ENCODE measurements at places on chromosomes 12 and 14.

GRCh38 chr12:79071498-79071897, 206.9 kb downstream of the SYT1 start:
- no peak for DNase-seq

- no peak for DNase-seq
Measured at GRCh38 chr14:99592394-99592793, 11.6 kb downstream of the CCDC85C start.

DNA sequence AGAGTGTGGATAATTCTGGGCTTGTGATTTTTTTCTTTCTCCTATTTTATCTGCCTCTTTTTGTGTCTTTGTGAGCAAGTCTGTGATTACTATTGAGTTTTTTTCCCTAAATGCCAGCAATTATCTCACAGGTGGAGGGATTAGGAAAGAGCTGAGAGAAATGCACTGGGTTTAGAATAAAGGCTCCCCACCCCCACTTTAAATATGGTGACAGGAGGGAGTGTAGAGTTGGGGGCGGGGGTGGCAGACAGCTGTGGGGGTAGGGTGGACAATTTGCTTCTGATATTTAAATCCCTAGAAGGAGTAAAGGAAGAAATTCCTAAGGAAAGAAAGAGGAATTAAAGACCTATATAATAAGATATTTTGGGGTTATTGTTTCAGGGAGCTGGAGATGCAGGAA, 145.9 kb downstream of the NRXN3 start:
- DNase-seq = no peak

- no peak for DNase-seq
Measured at GRCh38 chr12:116582610-116583009, 23.4 kb downstream of the MAP1LC3B2 start.

DNA sequence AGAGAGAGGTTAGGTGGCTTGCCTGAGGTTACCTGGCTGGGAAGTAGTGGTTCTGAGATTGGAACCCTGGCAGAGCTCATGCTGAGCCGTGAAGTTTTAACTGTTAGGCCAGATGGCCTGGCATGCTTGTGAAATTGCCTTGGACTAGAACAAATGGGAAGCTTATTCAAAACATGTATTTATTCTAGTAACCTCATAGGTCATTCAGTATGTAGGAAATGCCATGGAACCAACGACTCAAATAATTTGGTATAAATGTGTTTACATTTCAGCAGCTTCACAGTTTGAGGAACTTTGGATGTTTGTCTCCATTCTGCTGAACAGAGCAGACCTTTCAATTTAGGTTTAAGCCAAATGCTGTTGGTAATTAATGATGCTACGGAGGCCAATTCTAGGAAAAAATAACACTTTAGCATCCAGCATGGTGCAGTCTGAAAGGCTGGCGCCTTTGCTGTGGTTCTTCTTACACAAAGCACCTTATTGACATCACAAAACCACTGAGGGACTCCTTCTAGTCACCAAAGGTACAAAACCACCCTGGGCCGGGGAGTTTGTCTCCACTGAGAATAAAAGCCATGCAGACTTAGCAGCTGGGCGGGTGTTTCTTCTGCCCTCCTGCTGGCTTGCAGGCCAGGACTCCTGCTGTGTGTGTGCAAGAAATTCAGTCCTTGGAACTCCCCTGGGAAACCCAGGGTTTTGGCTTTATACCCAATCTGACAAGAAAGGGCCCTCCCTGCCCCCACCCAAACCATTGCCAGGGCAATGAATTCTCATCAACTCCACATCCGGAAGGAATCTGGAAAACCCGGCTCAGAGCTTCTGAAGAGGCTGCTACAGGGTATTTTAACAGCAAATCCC, 64.2 kb downstream of the ELK3 start:
- no peak for DNase-seq

GRCh38 chr12:24072302-24072701, 122.8 kb upstream of the SOX5 start:
- no peak for DNase-seq

DNA sequence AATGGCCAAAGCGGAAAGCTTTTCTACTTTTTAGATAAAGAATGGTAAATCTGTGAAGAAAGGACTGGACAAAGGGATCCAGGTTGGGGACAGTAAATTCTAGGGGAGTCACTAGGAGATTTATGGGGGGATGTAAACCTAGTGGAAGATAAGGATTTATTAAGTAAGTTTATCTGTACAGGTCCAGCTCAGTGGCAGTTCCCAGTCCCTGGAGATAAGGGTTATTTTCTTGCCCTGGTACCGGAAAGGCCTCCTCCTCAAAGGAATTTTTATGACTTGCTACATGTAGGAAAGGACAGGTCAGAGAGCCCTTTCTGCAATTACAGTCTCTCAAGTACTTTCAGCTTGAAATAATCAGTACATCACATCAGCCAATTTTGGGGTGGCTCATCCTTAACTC, 72.6 kb upstream of the BICD1 start:
- no peak for DNase-seq

DNA sequence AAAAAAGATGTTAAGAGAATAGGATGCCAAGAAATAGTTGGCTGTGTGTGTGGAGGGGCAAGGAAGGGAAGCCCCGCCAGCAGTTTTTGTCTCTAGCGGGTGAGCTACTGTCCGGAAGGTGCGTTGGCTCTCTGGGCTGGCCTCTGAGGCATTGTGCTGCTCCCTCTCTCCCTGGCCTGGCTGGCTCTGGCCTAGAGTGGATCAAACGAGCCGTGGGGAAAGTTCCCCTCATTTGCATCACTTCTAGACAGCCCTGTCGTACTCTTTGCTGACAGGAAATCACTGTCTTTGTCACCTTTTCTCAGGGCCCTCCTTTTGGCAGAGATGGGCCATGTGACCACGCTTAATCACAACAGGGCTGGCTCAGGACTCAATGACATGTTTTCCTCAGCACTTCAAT, 236.1 kb upstream of the NPAS3 start:
- no peak for DNase-seq

GRCh38 chr14:93163564-93163963, 21.1 kb downstream of the MOAP1 start:
- no peak for DNase-seq

- DNase-seq = no peak
Measured at GRCh38 chr14:51789596-51789995, 70.8 kb upstream of the GNG2 start.

DNA sequence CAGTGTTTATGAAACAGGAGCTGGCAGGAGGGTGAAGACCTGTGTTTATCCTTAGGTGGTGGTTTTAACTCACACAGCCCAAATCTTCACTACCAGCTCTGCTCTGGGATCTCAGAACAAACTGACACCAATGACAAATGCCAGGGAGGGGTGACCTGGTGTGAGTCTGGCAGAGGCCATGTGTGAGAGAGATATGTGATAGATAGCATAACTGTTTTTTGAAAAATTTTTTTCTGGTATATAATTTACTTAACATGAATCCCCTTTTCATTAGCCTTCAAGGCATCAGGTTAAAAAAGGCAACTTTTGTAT, 51.5 kb downstream of the SLC38A4 start:
- no peak for DNase-seq

DNA sequence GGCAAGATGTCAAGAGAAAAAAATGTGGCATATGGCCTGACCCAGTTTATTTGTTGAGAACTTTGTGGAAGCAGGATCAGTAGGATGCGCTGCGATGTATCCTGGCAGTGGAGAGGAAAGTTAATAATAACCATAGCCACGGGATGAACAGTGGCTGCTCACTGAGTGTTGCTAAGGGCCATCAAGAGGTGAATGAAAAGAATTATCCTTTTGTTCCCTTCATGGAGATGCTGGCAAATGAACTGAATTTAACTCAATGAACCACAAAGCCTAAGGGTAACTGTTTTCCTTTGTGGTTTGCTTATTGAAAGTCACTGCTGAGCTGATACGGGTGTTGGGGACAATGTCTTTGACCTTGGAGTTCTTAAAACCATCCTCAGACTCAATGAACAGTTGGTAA, 476.5 kb downstream of the APAF1 start:
- no peak for DNase-seq

- DNase-seq = no peak
Measured at GRCh38 chr12:20701106-20701505, 6.0 kb downstream of the SLCO1C1 start.

DNA sequence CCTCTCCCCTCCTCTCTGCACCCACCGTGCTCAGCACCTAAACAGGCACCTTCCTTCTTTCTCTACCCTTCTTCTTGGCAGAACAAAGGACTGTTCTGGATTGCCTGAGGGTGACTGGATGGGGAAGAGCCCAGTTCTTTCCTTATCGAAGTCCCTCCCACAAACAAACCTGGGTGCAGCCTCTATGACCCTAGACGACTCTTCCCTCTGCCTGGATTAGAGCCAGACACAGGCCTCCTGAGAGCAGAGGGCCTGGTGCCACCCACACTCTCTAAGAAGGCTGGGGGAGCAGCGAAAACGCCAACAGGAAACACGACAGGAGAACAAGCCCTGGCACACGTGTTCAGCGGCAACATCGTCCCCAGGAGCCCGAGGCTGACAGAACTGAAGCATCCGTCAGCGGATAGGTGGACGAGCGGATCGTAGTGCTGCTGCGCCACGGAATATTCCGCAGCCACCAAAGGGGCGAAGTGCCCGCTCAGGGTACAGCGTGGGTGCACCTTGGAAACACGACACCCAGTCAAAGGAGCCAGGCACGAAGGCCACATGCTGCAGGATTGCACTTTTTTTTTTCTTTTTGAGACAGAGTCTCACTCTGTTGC, 38.0 kb downstream of the RIMBP2 start:
- DNase-seq = no peak

- no peak for DNase-seq
Measured at GRCh38 chr12:123387508-123388176, 3.7 kb downstream of the KMT5A start.

DNA sequence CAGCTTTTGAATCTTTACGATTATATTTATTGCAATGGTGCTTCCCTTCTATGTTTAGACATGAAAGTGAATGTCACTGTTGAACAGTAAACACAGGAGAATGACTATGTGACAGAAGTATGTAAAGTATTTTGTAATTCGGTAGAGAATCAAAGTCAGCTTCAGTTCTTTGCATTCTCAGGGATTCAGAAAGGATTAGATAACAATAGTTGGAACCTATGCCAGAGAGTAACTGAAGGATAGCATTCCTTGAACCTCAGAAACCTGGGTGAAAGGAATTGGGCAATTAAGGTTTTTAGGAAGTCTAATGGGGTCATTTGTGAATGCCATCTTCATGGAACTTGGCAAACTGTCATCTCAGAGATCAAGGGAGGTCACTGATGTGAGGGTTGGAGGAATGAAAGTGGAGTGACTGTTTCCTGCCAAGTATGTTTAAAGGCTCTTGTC, 305.3 kb upstream of the DDHD1 start:
- no peak for DNase-seq

DNA sequence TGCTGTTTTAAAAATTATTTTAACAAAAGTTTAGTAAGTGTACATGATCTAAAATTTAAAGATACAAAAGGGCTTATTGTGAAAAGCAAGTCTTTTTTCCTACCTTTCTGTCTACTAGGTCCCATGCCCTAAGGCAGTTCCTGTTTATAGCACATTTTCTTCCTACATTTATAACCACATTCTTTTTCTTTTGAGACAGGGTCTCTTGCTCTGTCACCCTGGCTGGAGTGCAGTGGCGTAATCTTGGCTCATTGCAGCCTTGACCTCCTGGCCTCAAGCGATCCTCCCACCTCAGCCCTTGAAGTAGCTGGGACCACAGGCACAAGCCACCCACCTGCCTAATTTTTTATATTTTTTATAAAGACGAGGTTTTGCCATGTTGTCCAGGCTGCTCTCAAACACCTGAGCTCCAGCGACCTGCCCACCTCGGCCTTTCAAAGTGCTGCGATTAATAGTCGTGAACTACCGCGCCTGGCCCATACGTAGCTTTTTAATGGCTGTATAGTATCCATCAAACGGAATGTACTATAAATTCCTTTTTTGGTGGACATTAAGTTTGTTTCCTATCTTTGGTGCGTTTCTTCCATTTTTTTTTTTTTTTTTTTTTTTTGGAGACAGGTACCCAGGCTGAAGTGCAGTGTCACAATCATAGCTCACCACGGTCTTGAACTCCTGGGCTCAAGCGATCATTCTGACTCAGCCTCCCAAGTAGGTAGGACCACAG, 20.9 kb downstream of the FRS2 start:
- no peak for DNase-seq

DNA sequence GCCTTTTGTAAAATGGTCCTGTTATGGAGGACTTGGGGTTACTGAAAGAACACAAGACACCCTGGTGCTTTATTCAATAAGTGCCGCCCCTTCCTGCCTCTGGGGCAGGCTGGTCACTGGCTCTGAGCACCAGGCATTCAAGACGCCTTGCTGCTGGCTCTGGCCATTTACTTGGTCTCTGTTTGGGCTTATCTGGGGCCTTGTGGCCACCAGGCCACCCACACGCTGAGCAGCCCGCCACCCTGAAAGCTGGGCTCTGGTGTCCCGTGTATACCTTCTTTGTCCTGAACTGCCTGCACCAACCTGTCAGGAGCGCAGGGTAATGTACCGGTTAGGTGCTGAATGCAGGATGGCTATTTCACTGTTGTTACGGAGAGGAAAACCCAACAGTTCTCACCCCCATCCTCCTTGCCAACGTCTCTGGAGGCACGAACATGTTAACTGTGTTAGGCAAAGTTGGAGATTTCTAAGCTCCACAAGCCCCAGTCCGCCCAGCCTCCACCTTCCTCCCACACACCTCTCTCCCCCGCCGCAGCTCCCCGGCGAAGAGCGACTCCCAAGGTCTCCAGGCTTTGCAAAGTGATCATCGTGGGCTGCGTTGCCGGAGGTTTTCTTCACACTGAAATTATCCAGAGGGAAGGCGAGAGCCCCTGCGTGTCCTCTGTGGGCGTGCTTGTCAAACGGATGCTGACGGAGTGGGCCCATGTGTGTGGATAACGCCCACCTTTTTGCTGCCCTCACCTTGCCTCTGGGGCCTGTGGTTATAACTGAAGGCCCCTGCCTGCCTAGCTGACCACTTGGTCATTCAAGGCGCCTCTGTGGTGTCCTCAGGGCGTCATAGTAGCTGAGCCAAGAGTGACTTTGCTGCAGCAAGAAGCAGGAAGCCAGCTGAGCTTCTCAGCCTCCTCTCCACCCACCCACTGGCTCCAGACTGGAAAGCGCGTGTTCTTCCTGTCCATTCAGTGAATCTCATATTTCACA, 18.8 kb upstream of the BEGAIN start:
- DNase-seq = no peak

GRCh38 chr12:91662021-91662420, 479.4 kb upstream of the DCN start:
- DNase-seq = no peak

DNA sequence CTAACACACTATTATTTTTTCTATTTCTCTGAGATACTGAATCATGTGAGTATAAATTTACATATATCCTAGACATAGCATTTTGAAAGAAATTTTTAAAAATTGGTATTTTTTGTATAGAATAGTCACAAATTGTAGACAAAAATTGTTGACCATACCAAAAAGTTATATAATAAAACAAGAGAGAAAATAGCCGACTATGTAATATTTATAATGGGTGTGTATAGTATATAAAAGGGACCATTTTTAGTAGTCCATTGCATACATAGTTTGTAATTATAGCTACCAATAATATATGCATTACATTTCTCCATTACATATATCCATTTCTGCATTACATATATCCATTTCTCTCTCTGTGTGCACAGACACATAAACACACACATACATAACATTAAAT, 590.2 kb downstream of the TMTC2 start:
- no peak for DNase-seq

GRCh38 chr12:108235197-108235984, 103.7 kb downstream of the CMKLR1 start:
- DNase-seq = no peak

- no peak for DNase-seq
Measured at GRCh38 chr14:20529806-20530205, 24.5 kb downstream of the RNASE10 start.

- no peak for DNase-seq
Measured at GRCh38 chr12:78853231-78853630, 11.3 kb upstream of the SYT1 start.

Data from left kidney (tissue), 8 donors.